ENCODE measurements at places on chromosomes 12 and 14.

GRCh38 chr14:50051106-50051505, 65.3 kb downstream of the VCPKMT start:
- DNase-seq = no peak

DNA sequence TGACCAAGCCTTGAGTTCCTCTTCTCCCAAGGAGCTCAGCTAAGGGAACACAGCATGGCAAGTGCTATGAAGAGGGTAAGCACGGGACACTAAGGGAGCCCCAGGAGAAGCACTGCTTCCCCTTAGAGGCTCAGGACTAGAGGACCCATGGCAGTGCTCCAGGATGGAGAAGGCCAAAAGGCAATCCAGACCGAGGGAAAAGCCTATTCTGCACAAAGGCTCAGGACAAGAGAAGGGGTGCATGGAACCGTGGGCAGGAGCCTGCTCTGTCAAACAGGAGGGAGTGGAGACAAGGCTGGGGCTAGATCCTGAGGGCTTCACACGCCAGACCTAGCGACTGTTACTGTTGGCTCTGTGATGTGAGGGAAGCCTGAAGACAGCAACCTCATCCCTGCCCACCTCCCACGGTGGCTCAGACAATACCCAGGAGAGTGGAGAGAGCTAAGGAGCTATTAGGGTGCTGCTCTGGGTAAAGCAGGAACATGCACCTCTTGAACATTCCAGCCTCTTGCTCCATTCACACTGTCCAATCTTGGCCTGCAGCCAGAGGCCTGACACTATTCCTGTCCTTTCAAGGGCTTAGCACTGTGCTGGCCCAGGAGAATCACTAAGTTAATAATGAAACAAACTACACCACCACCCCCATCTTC, 24.2 kb downstream of the OTUB2 start:
- no peak for DNase-seq

DNA sequence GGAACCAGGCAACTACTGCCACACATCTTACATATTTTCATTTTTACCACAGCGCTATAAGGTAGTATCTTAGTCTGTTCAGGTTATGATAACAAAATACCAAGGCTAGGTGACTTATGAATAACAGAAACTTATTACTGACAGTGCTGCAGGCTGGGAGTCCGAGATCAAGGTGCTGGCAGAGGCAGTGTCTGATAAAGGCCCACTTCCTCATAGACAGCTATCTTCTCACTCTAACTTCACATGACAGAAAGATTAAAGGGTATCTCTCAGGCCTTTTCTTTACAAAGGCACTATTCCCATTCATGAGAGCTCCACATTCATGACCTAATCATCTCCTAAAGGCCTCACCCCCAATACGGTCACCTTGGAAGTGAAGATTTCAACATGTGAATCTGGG, 59.8 kb upstream of the MDM1 start:
- DNase-seq = no peak

- DNase-seq = peak; percentile 78
These were observed 1961.8 kb upstream of the FLRT2 start for GRCh38 chr14:83568141-83568540.

All from adipocyte (in vitro differentiated cells).